ENCODE measurements at places on chromosomes 6 and 20.

- no peak for DNase-seq
Observed at GRCh38 chr20:1816384-1817381, 78.5 kb upstream of the SIRPA start.

DNA sequence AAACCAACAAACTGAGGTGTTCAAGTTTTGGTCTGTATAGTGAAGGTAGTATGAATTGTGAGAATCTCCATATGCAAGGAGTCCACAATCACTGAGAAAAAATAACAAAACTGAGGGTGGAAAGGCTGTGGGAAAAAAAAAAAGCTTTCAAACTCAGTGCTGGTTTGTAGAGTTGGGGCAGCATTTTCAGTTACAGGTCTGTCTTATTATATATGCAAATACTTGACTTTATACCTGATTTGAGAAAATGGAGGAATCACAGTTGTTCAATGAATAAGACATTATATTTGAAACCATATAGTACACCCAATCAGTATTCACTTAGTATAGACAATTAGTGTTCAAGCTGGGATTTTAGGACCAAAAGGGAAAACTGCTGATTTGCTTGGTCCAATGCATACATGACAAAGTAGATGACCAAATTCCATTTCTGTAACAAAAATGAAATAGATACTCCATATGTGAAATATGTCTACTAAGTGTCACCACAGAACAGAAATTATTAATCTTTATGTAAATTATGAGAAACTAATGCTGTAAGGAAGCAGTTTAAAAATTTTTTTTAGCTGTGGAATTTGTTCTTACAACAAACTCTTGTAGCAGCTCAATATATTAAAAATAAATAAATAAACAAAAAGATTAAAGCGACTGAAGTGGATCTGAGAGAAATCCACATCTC, 187.7 kb downstream of the ASCC3 start:
- no peak for DNase-seq

- no peak for DNase-seq
Observed at GRCh38 chr6:3740551-3741476, 10.7 kb downstream of the PXDC1 start.

GRCh38 chr6:11802886-11803590, 24.4 kb upstream of the ADTRP start:
- no peak for DNase-seq

- DNase-seq = no peak
Observed at GRCh38 chr20:11181966-11182365, 508.2 kb upstream of the JAG1 start.

- DNase-seq = no peak
Observed at GRCh38 chr6:106743612-106744011, 114.2 kb downstream of the QRSL1 start.

- DNase-seq = no peak
Observed at GRCh38 chr6:74455786-74456185, 750.1 kb downstream of the COL12A1 start.

DNA sequence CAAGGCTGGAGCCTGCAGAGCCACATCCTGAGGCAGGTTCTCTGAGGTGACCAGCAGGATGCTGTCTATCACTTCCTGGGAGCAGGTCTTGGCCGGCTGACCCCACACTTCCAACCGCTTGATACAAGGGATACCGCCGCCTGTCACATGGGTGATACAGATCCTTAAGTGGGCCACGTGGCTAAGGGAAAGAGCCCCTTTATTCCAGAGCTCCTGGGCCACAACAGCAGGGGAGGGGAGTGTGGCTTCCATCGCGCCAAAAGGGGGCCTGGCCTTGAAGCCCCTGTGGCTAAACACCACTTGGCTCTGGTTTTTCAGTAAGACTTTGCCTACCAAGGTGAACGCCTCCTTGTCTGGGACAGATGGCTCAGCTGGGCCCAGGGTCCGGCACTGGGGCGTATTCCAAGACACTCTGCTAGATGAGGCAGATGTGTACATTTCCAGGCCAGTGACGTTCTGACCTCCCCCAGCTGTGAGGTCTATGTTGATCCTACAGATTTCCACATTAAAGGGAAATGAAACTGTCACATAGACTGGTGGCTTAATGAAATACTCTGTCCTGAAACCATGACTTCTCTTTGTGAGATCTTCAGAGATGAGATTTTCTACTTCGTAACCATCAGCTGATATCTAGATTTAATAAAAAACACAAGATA, 37.6 kb upstream of the AVP start:
- no peak for DNase-seq

GRCh38 chr6:36961441-36962435, 7.2 kb downstream of the PI16 start:
- DNase-seq = no peak

GRCh38 chr6:6602262-6602661, 13.7 kb downstream of the LY86 start:
- DNase-seq = no peak

DNA sequence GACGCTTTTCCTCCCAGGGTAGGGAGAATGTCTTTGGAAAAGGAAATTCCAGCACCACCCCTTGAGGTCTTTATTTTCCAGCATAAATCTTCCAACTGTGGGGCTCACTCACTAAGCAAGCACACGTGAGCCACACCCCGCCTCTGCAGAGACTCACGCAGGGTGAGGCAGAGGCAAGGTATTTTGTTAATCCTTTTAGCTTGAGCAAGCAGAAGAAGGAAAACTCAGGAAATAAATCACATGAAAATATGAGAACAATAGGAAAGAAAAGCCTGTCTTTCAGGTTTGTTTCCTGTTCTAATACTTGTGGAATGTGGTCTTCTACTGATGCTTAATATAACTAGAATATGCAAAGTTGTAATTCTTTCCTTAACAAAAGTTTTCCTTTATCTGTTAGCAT, 4.1 kb upstream of the PHACTR2 start:
- DNase-seq = no peak

- DNase-seq = no peak
Observed at GRCh38 chr6:2529211-2529719, 221.5 kb downstream of the MYLK4 start.

DNA sequence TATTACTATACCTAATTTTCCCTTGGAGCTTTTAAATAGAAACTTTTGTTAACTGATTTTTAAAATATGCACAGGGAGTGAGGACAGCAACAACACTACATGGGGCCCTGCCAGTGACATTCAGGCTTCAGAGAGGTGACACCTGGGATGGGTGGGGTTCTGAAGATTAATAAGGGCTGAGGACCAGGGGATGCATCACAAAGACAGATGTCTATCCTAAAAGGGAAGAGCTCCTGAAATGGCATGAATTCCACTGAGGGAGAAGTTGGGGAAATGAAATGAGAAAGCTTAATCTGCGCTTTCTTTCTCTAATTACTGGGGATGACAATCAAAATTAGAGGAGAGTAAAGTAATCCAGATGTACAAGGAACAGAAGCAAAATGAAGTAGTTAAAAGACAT, 162.8 kb downstream of the BTBD9 start:
- DNase-seq = no peak

- no peak for DNase-seq
Observed at GRCh38 chr6:78300885-78301284, 566.5 kb upstream of the IRAK1BP1 start.

DNA sequence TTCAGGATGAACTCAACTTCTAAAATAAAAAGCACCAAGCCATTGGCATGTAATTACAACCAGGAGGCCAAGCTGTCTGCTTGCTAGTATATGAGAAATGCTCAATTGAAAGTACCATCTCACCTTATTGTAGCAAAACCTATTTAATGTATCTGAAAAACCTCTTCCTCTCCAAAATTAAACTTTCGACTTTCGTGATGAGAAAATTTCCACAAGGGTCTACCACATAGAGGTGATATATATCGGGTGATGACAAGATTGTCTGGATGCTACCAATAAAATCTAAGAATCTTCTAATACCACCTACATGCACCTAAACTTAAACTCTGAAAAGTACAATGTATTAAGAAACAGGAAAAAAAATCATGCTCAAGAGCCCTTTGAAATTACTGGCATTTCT, 74.2 kb downstream of the ATXN1 start:
- DNase-seq = no peak

DNA sequence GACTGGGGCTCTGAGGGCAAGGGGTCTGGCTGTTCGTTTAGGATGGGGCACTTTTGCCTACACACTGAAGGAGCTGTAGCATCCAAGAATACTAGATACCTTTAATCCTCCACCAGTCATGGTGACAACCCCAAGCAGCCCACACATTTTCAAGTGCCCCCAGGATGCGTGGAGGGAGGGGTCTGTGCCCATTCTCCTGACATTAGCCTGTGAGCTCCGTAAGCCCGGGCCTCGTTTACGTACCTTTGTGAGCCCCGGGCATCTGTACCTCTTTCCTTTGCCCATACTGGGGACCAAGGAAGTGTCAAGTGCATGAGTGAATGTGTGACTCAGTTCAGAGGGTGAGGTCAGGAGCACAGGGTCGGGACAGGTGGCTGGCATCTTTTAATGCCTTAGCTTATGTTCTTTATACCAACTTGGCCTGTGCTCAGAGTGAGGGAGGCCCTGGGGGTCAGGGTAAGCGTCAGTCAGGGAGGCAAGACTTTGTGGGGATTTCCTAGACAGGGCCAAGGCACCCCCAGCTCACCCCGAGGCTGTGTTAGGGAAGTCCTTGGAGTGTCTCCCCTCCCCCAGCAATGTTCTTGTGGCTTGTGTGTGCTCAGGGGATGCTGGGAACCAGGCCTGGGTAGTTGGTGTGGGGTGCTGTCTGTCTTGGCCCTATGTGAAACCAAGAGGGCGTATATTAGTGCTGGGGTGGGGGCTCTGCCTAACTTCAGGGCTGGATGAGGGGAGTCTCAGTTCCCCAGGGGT, 12.9 kb downstream of the VEGFA start:
- DNase-seq = no peak

DNA sequence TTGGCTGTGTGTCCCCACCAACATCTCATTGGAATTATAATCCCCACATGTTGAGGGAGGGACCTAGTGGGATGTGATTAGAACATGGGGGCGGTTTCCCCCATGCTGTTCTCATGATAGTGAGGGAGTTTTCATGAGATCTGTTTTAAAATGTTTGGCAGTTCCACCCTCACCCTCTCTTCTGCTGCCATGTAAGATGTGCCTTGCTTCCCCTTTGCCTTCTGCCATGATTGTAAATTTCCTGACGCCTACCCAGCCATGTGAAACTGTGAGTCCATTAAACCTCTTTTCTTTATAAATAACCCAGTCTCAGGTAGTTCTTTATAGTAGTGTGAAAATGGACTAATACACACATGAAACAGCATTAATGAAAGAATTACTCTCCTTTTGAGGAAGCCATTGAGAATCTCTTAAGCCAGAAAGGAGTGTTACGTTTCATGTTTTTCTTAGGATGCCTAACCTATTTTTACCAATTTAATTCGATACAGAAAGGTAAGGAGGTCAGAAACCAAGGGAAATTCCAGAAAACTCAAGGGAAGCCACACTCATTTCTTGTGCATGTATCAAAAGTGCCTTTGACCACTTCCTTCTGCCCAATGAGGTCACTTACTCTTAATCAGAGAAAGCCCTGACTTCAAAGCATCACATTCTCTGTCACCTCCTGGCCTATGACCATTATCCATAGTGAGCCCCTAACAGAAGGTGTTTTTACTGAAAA, 24.7 kb upstream of the HINT3 start:
- no peak for DNase-seq

- peak; percentile 4 for DNase-seq
Observed at GRCh38 chr6:39892490-39893129, 41.7 kb downstream of the MOCS1 start.

GRCh38 chr6:42093582-42094329, 43.4 kb downstream of the TAF8 start:
- DNase-seq = no peak

DNA sequence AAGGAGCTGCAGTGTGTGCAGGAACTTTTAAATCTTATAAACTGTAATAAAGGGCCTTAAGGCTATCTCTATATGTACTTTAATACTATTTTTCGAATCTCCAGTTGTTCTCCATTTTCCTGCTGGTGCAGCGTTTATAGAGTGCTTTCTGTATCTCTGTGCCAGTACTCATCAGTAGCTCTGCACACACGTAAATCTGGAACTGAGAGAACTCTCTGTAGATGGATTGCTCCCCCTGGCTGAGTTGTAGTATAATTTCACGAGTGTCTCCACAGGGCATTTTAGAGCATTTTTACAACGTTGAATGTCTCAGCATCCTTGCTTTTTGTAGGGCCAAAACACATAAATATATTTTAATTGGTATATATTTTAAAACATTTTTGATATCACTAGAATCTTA, 256.5 kb downstream of the TRDN start:
- DNase-seq = no peak

GRCh38 chr6:104589940-104590339, 269.8 kb downstream of the HACE1 start:
- DNase-seq = no peak

GRCh38 chr20:15267935-15268334, 930.5 kb upstream of the FLRT3 start:
- DNase-seq = no peak

- no peak for DNase-seq
Observed at GRCh38 chr6:128275030-128275429, 245.4 kb downstream of the PTPRK start.

- no peak for DNase-seq
Observed at GRCh38 chr20:62924442-62925075, 1.7 kb downstream of the DIDO1 start.

GRCh38 chr20:55348223-55348622, 657.1 kb downstream of the CBLN4 start:
- DNase-seq = no peak

Data from stimulated activated CD4-positive, alpha-beta T cell treated with anti-CD3 and anti-CD28 coated beads, Interleukin-4, amount 100 ng/mL, for 1 hour (primary cell).